ENCODE measurements at places on chromosomes 16 and 17.

DNA sequence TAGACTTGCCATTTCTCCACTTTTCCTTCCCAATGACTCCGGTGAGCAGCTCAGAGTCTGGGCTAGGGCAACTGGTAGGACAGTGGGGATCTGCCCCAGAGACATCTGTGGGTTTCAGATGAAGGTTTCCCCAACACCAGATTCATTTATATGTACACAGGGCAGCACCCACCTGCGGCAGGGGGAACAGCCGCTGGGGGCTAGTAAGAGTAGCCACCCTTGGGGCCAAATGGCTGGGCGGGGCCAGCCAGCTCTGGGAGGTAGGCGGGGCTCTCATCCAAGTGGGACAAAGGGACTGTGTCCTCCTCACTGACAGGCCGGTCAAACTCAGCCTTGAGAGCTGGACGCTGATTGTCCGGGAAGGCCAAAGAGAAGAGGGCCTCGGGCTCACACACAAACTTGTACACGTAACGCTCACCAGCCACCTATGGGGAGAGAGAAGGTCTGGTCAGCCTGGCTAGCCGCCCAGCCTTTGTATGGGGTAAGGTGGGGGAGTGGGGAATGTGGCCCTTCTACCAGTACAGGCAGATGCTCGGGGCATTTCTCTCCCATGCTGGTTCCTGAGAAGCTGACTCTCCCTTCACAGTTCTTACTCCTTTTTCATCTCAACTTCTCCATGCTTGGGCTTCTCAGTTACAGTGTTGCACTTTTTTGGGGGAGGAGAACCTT is 17.7 kb downstream of the ETV4 start:
- no peak for DNase-seq

GRCh38 chr17:38628441-38628840 is 22.7 kb upstream of the SRCIN1 start:
- DNase-seq, result peak; percentile 71

- no peak for DNase-seq
Measured at GRCh38 chr17:43868226-43868994, 21.4 kb downstream of the CD300LG start.

GRCh38 chr17:37220607-37220953 is 155.2 kb upstream of the C17orf78 start:
- peak; percentile 46 for DNase-seq

DNA sequence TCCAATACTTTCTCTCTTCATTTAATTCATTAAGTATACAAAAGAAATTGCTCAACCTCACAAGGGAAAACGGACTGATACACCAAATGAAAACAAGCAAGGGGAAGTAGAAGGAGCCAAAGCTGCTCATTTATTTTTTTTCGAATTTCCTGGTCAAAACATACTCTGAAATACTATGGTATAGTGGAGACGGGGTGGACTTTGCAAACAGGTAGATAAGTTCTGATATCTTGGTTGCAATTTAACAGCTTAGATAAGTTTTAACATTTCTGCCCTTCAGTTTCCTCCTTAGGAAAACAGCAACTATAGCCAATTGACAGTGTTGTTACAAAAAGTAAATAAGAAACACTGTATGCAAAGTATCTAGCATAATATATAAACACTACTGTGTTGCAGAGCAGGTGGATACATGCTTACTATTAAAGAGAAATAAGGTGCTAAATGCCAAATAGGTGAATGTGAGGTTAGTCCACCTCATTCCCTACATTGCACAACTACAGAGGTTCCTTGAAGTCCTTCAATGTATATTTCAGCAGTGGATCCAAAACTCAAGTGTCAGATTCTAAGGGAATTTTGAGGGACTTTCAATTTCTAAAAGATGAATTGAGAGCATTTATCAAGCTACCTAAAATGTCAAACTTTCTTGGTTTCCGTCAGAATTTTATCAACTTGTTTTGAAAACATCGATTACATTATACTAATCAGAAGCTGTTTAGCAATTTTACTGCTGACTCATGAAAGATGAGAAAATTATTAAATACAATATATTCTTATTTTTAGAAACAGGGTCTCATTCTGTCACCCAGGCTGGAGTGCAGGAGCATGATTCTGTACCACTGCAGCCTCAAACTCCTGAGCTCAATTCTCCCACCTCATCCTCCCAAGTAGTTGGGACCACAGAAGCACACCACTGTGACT is 11.0 kb downstream of the CCDC47 start:
- DNase-seq, result no peak

- peak; percentile 64 for DNase-seq
Measured at GRCh38 chr17:45190503-45191255, 29.0 kb downstream of the HEXIM2 start.
